HCT116 (cell line): ENCODE measurements at places on chromosomes 5 and 9. TPM values are rescaled to one million over a fixed set of nuclear protein-coding genes. Genes with fewer than 3 reads are reported as not detected.

GRCh38 chr9:18260521-18260920, 213.4 kb upstream of the ADAMTSL1 start:
- no peak for DNase-seq

DNA sequence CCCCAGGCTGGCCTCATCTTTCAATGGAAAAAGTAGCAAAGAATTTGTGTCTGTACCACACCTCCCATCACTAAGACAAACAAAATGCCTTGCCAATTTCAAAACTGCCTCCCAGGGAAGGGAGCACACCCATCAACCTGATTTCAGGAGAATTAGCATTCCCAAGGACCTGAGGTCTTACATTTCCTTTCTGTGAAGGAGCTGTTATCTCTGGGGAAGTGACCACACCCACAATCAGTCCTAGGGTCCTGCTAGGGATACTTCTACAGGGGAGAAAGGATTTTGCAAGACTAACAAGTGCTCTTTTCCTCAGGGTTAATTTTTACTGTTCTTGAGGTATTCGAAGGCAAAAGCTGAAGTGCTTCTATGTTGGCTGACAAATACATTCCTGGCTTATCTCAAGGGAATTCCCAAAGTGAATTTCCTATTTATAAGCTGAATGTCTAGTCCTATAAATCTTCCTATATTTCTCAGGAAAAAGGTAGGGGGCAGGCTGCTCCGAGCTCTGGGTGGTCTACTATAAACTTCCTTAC, 97.4 kb upstream of the ITGA1 start:
- no peak for DNase-seq

- DNase-seq: no peak
Observed at GRCh38 chr9:94159069-94159939, 75.0 kb downstream of the PTPDC1 start.

- no peak for DNase-seq
Observed at GRCh38 chr9:81729135-81729534, 39.8 kb upstream of the TLE1 start.

DNA sequence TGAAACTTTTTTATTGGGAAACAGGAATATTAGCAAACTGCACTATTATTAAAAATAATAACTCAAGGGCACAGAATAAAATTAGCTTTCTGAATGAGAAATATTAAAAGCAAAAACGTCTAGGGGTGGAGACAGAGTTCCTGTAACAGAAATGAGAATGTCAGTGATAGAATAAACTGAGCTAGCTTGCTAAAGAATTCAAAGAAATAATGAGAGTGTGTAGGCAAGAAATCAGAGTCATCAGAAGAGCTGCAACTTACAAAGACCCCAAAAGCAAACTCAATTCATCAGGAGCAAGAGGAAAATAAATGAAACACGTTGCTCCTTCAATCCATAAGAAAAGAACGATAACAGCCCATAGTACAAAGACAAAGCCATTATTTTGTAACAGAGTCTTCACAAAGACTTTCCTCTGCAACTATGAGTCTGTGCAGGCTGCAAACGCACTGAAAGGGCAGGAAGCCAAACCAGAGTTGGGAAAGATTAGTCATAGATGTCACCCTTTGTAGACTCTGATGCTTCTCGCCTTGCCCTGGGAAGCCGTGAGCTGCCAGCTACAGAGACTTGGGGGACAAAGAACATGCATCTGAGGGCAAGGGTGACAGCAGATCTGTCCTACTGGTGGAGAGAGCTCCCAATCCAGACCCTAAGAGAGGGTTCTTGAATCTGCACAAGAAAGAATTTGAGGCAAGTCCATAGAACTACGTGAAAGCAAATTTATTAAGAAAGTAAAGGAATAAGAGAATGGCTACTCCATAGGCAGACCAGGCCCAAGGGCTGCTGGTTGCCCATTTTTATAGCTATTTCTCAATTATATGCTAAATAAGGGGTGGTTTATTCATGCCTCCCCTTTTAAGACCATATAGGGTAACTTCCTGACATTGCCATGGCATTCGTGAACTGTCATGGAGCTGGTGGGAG, 40.8 kb downstream of the SHC3 start:
- DNase-seq: peak; percentile 59

DNA sequence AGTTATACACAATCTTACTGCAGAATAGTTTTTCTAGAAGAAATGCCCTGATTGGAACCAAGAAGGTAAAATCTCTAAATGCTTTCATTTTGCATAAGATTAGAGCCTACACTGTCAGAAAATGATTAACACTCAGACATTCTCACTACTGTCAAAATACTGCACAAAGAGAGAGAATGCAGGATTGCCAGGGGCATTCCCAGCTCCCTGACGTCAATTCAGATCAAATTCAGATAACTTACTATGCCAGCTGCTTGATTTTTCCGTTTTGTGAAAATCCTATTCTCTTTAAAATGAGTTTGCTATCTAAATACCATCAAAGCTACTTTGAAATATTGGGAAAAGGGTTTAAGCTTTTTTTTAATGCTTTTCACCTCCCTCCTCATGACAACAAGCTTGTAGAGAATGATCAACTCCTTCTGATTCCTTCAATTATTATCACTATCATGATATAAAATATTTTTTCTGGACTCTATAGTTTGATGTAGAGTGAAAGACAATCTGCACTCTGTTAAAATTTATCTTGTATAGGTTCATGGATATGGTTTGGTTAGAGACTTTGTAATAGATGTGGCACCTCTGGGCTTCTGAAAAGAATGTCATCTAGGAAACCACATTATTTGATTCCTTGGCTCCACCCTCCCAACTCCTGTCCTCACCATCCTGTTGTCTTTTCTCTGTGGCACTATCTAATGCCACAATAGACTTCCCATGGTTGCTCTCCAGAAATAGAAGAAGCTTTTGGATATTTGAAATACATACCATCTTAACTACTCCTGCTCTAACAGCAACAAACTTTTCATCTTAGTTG, 407.7 kb downstream of the PDE4D start:
- DNase-seq: no peak

DNA sequence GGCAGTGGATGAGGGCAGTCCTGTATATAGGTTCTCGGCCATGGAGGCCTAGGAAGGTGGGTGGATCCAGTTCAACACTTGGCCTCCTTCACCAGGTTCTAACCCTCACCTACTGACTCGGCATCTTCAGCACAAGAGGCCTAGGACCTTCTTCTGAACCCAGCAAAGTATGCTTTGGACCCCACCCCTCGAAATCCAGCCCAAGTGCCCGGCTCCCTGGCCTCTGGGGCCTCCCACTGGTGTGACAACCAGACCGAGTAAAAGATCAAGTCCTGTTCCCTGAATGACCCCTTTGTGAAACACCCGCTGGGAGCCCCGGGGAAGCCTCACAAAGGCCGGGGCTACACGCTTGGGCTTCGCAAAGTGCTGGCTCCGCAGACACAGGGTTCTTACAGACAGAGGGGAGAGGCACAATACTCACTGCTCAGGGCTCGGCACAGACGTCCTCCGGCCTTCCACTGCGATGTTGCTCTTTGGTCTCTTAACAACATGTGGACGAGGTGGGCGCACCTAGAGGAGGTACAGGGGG, 47.0 kb downstream of the CRB2 start:
- no peak for DNase-seq

- no peak for DNase-seq
Observed at GRCh38 chr5:44245935-44246334, 143.3 kb downstream of the FGF10 start.

Gene TRMO
- 10.2 TPM for total RNA-seq

Gene COX7C
- total RNA-seq: 550 TPM

Gene CD180
- total RNA-seq: not detected

Gene ADAMTSL1
- total RNA-seq: not detected

Gene CAPSL
- total RNA-seq: not detected
